ENCODE measurements at places on chromosomes 1 and 21.

DNA sequence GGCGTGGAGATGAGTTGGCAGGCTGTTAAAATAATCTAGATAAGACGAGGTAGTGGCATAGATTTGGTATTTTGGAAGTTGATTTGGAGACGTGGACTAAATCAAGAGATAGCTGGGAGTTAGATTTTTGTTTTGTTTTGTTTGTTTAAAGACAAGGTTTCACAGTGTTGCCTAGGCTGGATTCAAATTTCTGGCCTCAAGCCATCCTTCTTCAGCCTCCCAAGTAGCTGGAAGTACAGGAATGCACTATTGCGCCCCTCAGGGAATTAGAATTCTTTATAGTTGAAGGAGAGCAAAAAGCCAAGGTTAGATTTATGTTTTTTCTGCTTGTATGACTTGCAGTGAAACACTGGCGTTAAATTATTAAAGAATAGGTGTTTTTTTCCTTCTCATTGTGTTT, 22.3 kb upstream of the SNRPE start:
- no peak for DNase-seq

- no peak for DNase-seq
Observed at GRCh38 chr1:159185121-159185520, 13.7 kb downstream of the CADM3 start.

- DNase-seq: no peak
Observed at GRCh38 chr21:30726726-30727125, 8.1 kb upstream of the KRTAP21-3 start.

- no peak for DNase-seq
Observed at GRCh38 chr1:97796711-97797110, 124.1 kb downstream of the DPYD start.

DNA sequence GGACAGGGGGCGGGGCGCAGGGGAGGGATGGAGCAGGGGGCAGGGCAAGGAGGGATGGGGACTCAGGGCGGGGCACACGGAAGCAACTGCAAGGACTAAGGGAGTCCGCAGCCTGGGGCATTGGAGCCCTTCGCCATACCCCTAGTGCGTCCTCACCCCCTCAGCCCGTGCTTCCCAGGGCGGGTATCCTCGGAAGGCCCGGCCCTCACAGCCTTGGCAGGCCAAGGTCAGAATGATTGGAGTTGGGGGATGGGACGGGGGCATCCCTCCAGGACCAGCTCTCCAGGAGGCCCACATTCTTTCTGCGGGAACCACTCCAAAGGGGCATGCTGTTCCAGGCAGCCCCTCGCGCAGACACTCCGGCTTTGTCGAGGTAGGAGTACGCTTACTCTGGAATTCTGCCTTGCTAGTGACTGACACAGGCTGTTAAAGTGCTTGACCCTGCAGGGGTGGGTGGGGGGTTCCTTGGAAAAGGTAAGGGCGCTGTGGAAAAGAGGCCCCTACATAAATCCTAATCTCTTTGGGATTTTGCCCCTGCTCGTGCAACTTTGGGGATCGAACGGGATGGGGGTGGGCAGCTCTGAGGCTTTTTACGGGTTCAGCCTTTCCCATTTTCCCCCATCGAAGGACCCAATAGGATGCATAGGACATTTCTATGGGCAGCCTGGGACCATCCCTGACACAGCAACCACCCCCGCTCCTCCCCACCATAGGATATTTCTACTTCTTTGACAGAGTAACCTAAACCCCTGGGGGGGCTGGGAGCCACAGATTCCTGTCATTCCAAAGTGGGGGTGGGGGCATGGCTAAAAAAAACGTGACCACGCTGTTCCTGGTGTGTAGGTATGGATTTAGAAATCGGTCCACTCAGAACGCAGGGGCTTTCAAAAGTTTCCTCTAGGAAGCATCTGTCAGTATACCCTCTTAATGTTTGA, 738 bp upstream of the TRIM11 start:
- DNase-seq: no peak
